ENCODE measurements at places on chromosomes 13 and 19.

DNA sequence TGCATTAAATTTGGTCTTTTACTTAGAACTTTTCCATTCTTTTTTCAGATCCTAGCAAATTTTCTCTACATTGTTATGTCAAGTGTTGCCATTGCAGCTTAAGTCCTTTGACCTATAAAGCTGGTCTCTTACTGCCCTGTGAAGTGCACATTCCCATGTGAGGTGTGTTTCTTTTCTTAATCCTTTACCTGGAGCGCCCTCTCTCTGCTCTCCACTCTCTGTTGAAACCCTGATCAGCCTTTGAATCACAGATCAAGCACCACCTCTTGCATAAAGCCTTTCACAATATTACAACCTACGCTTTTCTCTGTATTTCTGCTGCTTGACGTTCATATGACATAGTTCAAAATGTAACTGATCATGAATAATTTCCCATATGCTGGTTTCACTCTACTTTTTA is 84.8 kb downstream of the PCDH17 start:
- DNase-seq: no peak

DNA sequence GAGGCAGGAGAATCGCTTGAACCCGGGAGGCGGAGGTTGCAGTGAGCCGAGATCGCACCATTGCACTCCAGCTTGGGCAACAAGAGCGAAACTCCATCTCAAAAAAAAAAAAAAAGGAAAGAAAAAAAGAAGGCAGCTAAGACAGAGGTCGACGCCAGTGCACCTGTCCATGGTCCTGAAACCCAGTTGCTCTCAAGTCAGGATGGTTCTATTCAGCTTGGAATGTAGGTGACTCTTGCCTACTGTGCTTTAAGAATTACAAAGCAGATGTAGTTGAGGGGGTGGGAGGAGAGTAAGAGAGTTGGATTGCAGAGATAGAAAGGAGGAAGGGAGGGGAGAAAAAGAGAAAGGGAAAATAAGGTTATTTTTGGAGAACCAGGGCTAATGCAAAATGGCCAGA is 18.7 kb downstream of the CACNG7 start:
- DNase-seq: peak; percentile 69

- peak; percentile 63 for DNase-seq
Observed at GRCh38 chr13:113448545-113448884, 4.8 kb downstream of the ADPRHL1 start.

DNA sequence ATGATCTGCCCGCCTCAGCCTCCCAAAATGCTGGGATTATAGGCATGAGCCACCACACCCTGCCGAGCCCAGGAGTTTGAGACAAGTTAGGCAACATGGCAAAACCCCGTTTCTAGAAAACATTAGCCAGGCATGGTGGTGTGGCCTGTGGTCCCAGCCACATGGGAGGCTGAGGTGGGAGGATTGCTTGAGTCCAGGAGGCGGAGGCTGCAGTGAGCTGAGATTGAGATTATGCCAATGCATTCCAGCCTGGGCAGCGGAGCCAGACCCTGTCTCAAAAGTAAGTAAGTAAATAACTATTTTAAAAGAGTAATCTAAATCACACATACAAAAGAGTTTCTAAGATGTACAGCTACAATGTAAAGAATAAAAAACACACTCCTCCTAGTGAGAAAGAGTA is 41.9 kb downstream of the SKA3 start:
- DNase-seq: no peak

GRCh38 chr13:93736081-93736480 is 509.5 kb downstream of the GPC6 start:
- no peak for DNase-seq

DNA sequence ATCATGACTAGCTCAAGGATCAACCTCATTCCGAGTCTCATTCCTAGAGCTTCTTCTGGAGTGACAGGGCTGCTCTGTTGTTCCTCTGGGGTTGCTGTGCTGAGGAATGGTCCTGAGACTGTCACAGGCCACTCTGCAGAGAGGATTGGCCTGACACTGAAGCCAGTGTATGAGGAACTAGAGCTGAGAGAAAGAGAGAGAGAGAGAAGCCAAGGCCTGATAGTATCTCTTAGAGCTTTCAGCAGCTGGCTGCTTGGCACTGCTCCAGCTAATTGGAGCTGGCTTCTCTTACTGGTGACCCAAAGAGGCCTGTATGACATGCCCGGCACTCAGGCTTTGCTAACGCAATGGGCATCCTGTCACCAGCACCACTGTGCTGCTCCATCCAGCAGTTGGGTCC is 73.4 kb upstream of the FLT1 start:
- DNase-seq: no peak

DNA sequence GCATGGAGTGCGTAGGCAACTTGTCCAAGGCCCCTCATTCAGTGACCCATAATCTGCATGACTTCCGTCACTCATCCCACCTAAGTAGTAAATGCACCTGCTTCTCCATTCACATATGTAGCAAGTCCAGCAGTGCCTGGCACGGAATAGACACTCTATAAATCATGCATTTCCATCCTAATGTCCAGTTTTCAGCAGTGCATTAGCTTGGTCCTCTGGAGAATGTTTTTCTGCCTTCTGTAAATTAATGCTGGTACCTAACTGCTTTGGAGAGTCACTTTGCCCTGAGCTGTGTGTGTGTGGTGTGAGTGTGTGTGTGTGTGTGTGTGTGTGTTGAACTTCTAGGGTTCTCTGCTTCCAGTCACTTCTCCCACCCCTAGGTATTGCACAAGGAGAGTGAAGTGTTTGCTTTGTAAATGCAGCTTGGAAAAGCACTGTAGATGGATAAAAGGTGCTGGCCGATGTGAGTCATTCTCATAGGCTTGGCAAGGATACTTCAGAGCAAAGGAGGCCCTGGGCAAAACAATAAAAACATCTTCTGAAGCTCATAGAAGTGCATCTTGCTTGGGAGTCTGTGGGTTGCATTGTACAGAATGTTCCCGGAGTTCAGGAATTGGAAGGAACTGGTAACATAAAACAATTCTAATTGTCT is 181.8 kb downstream of the KATNAL1 start:
- no peak for DNase-seq

GRCh38 chr19:48992581-48993174 is 431 bp downstream of the GYS1 start:
- peak; percentile 23 for DNase-seq

- peak; percentile 40 for DNase-seq
Observed at GRCh38 chr19:34220472-34221063, 33.8 kb upstream of the GARRE1 start.

DNA sequence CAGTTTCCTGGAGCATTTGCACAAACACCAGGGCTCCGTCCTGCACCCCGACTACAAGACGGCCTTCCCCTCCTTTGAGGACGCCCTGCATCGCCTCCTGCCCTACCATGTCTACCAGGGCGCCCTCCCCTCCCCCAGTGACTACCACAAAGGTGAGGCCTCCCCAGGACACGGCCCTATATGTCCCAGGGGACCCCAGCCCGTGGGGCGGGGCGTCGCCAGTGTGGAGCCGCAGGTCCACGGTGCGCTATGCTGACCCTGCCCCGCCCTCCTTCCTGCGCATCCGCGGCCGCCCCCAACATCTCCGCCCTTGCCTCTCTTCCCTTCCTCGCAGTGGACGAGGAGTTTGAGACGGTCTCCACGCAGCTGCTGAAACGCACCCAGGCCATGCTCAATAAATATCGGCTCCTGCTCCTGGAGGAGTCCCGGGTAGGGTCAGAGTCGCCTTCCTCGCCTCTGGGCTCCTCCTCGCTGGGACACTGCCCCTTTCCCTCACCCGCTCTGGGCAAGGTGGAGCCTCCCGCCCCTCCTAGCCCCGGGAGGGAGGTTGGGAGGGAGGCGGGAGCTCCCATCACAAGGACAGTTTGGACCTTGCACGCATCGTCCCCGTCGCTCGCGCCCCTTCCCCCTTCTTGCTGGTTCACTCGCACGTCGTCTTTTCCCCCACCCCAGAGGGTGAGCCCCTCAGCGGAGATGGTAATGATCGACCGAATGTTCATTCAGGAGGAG is 14.4 kb upstream of the EHD2 start:
- DNase-seq: no peak

GRCh38 chr13:48978942-48979601 is 3.4 kb downstream of the FNDC3A start:
- no peak for DNase-seq

DNA sequence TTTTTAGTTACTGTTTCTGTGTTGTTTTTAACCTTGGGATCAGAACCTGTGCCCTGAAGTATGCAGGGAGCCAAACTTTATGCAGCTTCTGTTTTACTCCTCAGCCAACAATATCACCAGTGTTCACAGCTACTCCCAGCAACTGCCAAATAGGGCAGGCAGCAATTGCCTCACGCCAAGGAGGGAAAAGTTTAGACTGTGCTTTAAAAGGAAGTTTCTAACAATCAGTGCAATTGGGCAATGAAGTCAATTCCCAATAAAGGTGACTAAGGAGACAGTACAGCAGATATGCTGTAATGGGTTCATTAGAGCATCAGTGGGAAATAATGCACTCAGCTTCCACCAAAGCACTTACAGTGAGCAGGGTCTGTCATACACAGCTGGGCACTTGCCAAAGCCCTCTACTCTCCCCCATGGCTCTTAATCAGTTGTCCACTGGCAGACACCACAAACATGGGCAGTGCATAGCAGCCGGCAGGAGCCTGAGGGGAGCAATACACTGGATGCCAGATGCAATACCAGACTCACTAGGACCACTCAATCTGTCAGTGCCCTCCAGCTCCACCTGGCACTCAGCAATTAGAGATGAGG is 19.3 kb downstream of the ENOX1 start:
- no peak for DNase-seq

DNA sequence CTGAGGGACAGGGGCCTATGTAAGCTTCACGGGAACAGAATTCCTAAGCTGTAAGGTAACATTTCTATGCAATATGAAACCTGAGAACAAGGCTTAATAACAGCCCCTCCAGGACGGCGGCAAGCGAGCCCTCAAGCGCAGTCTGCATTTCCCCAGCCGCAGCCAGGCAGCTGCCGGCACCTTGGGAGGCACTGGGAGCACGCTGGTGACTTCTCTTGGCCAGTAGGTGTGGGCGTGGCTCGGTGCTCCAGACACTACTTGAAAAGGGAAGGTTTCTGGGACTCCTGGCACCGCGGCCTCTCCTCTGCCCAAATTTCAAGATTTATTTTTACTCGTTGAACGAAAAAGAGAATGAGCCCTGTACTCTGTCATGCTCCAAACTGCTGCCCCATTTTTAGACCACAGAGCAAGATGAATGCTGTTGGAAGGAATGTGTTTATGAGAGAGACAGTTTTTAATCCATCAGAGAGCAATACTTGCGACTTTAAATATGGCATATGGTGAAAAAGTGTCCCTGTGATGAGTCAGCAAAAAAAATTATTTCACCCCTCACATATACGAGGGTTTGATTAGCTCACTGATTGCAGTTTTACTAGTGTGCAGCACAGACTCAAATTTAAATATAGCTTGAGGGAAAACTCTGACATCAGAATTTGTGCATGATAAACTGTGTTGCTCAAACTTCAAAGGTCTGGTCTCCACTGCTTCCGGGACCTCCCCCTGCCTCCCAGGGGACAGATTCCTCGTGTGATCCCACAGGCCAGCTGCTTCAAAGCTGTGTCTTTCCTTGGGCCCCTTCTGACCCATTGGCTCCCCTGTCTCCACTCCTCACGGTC is 81.2 kb downstream of the COL4A2 start:
- peak; percentile 84 for DNase-seq

- DNase-seq: peak; percentile 75
Observed at GRCh38 chr19:37506387-37507166, at the start of gene ZNF793. Gene ZNF793, plus strand, starts transcription at chr19:37506939. Its CDS starts 16,501 bp downstream, at chr19:37523440.

- no peak for DNase-seq
Observed at GRCh38 chr19:33207040-33207620, 13.0 kb downstream of the LRP3 start.

- no peak for DNase-seq
Observed at GRCh38 chr19:3105641-3106508, 11.7 kb downstream of the GNA11 start.

DNA sequence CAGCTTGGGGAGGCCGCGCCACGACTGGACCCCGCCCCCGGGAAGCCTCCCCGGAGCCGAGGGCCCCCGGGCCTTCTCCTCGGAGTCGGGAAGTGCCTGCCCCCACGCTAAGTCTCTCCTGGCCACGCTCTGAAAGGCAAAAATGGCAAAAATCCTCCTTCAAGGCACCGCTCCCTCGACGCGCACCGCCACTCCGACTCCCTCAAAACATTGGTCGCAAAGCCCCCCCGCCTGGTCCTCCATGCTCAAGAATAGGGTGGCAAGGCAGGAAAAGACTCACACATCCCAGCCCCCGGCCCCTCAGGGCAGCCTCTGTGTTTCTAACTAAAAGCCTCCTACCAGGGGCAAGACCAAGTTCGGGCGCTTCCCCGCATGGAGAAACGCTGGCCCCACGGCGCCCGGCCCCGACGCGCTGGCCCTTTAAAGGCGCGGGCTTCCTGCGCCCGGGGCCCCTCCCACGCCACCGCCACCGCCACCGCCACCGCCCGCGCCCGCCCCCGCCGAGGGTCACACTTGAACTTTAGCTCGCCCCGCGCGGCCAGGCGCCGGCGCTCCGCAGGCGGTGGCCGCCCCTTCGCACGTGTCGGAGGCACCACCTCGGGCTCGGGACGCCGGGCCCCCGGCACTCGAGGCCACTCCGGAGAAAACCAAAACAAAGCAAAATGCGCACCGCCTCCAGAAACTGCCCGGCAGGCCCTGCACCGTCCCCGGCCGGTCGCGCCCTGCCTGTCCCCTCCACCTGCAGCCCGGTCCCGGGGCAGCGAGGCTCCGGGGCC is 1.9 kb downstream of the FOXO1 start:
- peak; percentile 59 for DNase-seq

GRCh38 chr19:18312092-18312534 is 10.8 kb downstream of the LSM4 start:
- DNase-seq: no peak

GRCh38 chr13:21219036-21219381 is 42.6 kb downstream of the MRPL57 start:
- DNase-seq: no peak

GRCh38 chr19:11264452-11265176 is 2.3 kb upstream of the DOCK6 start:
- DNase-seq: peak; percentile 90

GRCh38 chr13:99301913-99302636 is 5.1 kb downstream of the GPR183 start:
- DNase-seq: no peak

- no peak for DNase-seq
Observed at GRCh38 chr13:97371486-97372109, 62.4 kb upstream of the RAP2A start.

DNA sequence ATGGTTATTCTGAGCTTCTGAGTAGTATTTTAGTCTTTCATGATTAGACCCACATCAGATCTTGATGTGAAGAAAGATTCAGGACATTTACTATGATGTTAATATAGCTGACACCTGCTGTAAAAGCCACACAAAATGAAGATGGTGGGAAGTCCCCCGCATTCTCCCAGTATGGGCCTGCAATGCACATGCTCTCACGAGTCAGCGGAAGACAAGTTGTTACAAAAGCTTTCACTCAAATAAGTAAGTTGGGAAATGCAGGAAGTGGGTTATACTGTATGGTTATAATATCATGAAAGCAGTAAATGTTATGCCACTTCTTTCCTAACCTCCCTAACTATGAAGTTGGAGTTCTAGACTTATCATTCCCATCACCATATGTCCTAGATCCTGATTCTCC is 171.9 kb downstream of the KLF5 start:
- no peak for DNase-seq

GRCh38 chr19:16883522-16883921 is 5.3 kb upstream of the F2RL3 start:
- no peak for DNase-seq

GRCh38 chr19:10105509-10106099 is 558 bp upstream of the PPAN start:
- no peak for DNase-seq

GRCh38 chr19:35365303-35365702 is 5.6 kb upstream of the GPR42 start:
- no peak for DNase-seq

GRCh38 chr19:46630586-46631205 is 5.3 kb downstream of the GNG8 start:
- DNase-seq: no peak

GRCh38 chr13:86193281-86193680 is 394.1 kb upstream of the SLITRK6 start:
- DNase-seq: no peak

Measured in PC-9 (cell line).